ENCODE measurements at places on chromosomes 3 and 15.

- no peak for DNase-seq
Observed at GRCh38 chr3:67819447-67819846, 165.0 kb upstream of the SUCLG2 start.

DNA sequence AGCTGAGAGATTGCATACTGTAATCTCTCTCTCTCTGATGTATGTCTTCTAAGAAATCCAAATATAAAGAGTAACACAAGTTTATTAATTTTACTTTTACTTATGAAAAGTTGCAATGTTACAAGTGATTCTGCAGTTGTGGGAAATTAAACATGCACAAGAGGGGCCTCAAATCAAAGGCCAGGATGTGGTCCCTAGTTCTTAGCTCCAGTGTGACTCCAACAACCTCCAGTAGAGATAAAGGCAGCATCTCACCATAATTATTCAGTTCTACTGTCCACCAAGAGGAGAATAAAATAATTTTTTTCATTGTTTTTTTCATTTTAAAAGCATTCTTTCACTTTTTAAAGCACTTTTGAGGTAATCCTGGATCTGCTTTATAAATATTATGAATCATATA, 223.3 kb downstream of the RAP2B start:
- no peak for DNase-seq

GRCh38 chr15:87944691-87945090, 311.8 kb downstream of the NTRK3 start:
- DNase-seq = no peak

GRCh38 chr3:131228522-131228921, 153.1 kb upstream of the NUDT16 start:
- no peak for DNase-seq

- DNase-seq = no peak
Observed at GRCh38 chr3:45943207-45943846, at the start of gene CXCR6. CXCR6 (plus strand) TSS chr3:45943464; CDS start chr3:45946482, 3,018 bp downstream.

DNA sequence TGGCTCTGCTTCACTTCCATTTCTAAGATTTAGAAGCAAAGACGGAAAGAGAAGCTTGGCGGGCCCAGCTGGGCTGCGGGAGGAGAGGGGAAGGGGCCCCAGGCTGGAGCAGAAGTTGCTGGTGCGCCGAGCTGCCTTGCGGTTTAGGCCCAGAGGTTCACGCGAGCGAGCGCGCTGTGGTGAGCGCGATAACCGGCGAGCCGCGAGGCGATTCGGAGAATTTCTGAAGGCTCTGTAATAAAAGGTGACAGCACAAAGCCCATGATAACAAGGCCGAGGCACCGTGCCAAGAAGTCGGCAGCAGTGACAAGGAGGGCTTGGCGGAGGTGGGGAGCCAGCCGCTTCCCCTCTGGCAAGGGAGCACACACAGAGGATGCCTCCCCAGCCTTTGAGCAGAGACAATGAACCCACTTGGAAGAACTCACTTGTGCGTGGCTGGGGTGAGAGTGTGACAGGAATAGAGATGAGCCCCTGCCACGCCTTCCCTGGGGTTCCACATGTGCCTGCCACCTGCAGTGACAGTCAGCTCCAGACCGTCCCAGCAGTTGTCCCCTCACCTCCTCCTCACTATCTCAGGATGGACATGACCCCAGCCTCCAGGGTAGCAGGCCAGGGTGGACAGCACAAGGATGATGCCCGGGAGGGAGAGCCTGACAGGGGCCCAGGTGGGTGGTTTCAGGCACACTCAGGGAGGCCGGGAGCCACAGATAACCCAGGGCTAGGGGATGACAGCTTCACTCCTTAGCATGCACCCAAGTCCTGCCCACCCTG, 315.2 kb downstream of the UACA start:
- no peak for DNase-seq

GRCh38 chr15:73631915-73632669, 1.1 kb downstream of the NPTN start:
- peak; percentile 49 for DNase-seq

DNA sequence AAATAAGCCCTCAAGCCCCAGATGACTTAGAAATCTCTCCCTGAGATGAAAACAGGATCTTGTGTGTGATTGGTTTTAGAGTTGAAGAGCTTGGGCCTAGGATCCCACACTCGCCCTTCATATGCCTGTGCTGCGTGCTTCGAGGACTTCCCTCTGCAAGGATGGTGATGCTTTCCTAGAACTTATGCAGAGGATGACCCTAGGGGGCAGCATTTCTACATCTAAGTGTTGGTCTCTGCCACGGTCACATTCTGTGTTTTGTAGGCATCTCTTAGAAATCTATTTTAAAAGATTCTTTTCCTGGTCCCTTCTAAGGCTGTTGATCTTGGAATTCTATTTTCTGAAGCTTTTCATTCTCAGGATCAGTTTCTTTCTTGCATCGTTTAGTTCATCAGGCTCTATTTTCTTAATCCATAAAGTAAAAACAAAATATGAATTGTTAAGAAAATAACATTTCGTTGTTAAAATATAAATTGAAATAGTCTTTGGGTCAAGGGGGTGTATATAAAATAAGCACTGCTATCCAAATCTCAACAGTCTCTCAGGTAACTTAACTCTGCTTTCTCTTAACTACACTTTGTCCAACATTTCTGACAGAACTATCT, 45.7 kb downstream of the WDR76 start:
- peak; percentile 5 for DNase-seq

DNA sequence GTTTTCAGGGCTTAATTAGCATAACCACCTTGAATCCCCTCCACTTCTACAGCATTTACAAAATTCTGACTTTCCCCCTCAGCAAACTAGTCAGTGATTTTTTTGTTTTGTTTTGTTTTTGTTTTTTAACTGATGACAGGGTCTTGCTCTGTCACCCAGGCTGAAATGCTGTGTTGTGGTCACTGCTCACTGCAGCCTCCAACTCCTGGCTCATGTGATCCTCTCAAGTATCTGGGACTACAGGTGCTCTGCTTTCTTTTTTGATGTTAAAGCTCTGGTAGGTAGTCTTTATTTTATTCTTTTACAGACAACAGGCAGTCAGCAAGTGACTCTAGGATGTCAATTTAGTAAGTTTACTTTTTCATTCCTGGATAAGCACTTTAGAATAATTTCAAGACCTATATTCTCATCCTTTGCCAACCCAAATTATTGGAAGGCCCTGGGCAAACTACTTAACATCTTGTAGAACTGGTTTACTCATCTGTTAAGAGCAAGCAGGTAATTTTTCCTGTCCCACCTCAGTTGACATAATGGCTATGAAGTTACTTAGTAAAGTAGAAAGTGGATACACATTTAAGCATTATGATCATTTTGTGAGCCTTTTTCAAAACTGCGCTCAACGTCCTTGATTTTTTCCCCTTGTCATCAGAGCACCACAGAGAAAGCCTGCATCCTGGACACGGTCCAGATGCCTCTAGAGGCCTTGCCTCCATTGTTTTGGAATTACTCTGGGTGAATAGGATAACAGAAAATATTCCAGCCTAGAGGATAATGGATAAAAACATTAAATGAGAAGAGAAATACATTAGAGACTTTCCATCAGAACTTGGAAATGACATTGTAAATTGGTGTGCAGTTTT, 69.9 kb upstream of the NDUFB4 start:
- no peak for DNase-seq

DNA sequence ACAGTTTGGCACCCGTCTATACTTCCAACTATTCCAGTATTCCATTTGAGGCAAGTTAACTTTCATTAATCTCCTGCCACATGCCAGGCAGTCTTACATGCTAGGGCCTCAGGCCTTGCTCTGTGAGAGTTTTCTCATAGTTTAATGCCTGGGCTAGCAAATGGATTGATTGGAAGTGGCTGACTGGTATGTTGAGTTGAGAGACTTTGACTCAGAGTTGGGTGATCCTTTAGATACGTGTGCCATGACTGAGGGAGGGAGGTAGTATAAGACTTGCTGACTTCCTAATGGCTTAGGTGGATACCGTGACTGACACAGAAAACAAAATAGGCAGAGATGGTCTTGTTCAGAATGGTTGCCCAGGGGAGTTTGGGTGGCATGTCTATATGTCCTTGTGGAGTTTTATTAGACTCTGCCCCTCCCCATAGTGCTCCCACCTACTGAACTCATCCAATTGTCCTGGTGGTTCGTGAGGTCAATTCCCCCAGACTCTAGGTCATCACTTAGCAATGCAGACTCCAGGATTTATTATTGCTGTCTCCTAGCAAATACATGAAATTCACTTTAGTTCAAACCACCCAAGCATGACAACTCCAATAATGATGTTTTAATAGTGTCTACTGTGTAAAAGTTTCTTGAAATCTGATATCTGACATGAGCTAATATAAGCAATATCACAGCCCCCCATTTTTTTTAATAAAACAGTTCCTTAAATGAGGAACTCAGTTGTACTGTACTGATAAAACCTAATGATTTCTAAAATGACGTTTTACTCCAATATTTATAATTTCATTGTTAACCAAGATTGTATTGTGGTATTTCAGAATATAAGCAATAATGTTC, 413.9 kb upstream of the MDFIC2 start:
- no peak for DNase-seq

DNA sequence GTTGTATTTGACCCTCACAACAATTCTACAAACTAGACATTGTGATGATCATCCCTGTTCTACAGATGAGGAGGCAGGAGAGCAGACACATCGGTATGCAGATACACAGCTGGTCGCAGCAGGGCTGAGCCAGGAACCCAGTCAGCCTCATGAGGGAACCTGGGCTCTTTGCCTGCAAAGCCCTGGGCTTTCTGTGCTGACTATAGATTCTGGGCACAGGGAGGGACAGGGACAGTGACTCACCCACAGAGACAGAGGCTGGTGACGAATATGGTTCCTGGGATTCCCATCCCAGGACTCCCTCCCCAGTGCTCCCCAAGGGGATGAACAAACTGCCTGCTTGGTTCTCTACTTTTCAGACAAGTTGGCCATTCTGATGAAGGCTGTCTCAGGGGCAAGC, 3.8 kb upstream of the CAMP start:
- DNase-seq = no peak

- DNase-seq = peak; percentile 22
Observed at GRCh38 chr3:167350245-167350862, 29.7 kb downstream of the ZBBX start.

Measured in SW 1271 (cell line).